Common myeloid progenitor, CD34-positive (primary cell): ENCODE measurements at places on chromosomes 5 and 9.

DNA sequence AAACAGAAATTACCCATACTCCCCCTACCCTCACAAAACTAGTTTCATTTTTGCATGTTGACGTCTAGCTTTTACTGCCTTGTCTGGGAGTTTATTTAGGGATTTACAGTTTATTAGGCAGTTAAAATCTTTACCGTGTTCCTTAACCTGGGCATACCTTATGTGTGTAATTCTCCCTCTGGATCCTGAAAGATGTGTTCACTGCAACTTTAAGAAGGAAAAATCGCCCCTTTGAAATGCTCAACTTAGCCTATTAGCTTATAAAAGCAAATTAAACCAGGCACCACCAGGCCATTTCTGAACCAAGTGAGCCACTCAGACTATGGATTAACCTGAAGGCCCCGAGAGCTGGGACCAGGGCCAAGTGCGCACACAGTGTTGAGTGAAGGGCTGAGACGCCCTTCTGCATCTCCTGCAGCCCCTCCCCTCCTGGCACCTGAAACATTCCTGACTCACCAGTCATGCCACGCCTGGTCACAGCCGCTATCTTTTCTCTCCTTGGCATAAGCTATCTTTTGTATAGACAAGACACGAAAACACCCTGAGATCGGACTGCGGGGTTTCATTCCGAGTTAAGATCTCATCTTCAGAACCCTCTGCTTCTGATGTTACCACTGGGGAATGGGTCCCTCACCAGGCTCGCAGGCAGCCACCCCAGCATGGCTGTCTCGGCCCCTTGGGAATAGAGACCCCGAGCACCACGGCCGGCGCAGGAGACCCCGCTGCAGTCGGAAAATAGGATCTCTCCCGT lies 111.9 kb downstream of the ROR2 start:
- DNase-seq: no peak

GRCh38 chr5:77333036-77333435 lies 122.6 kb downstream of the PDE8B start:
- DNase-seq: no peak

DNA sequence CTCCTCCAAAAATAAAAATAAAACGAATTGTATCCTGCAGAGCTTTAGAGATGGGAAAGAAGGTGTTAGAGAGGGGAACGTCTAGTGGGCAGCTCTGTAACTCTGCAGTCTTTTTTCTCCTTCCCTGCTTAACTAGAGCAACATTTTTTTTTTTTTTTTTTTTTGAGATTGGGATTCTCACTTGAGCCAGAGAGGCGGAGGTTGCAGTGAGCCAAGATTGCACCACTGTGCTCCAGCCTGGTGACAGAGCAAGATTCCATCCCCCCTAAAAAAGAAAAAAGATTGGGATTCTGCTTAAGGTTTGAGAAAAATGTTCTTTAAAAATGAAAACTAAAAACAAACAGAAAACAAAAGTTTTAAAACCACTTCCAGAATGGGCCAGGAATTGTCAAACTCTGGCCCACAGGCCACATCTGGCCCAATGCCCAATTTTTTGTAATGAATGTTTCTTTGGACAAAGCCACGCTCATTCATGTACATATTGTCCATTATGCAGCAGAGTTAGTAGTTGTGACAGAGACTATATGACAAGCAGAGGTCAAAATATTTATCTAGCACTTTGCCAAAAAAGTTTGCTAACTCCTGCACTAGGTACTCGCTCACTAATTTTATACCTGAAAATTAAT lies 98.5 kb downstream of the ZCCHC7 start:
- no peak for DNase-seq

DNA sequence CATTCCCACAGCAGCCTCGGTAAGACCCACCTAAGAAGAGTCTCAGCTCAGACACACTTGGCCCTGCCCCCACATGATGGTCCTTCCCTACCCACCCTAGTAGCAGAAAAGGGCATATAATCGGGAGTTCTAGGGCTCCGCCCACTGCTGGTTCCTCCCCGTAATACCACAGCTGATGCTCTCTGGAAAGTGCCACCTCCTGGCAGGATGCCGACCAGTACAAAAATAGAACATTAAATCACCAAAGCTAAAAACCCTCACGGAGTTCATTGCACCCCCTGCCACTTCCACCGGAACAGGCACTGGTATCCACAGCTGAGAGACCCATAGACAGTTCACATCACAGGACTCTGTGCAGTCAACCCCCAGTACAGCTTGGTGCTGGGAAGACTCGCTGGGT lies 271.3 kb downstream of the KIAA0825 start:
- DNase-seq: no peak

DNA sequence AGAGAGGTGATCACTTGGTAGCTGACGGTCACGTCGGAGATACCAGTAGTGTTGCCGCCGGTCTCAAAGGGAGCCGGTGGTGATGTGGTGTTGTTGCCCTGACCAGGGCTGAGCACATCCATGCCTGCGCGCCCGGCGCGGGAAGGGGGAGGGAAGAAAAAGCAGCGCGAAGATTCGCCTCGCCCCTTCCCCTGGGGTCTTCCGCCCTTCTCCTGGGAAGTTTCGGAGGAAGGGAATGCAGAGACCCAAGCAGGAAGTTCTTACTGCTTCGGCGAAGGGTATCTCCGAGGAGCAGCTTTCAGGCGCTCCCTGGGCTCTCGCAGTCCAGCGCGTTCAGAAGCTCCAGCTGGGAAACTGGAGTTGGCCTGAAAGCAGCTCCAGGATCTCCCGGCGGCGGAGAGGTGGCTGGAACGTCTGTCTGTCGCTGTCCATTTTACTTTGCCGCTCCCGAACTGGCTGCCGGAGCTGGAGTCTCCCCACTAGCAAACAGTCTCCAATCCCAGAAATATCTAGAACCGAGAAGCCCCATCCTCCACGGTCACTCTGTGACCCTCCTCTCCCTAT lies 565 bp downstream of the HTR1A start:
- no peak for DNase-seq

- no peak for DNase-seq
Observed at GRCh38 chr5:169006842-169007790, 293.8 kb downstream of the SLIT3 start.

DNA sequence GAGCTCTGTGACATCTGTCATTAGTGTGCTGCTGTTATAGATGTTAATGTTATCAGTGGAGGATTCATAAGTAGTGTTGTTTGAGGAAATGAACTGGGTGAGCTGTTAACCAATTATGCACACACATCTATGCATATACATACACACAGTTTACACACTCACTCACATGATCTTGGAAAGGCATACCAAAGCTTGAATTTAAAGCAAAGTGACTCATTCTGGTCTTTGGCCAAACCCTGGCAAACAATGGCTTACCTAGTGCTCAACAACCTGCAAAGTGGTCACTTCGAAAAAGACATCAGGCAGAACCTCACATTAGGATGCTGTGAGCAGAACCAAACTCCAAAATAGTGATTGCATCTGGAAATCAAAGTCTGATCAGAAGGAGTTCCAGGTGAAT lies 1037.3 kb upstream of the CDH6 start:
- DNase-seq: no peak

GRCh38 chr9:70259512-70259802 lies 679 bp downstream of the SMC5 start:
- no peak for DNase-seq

DNA sequence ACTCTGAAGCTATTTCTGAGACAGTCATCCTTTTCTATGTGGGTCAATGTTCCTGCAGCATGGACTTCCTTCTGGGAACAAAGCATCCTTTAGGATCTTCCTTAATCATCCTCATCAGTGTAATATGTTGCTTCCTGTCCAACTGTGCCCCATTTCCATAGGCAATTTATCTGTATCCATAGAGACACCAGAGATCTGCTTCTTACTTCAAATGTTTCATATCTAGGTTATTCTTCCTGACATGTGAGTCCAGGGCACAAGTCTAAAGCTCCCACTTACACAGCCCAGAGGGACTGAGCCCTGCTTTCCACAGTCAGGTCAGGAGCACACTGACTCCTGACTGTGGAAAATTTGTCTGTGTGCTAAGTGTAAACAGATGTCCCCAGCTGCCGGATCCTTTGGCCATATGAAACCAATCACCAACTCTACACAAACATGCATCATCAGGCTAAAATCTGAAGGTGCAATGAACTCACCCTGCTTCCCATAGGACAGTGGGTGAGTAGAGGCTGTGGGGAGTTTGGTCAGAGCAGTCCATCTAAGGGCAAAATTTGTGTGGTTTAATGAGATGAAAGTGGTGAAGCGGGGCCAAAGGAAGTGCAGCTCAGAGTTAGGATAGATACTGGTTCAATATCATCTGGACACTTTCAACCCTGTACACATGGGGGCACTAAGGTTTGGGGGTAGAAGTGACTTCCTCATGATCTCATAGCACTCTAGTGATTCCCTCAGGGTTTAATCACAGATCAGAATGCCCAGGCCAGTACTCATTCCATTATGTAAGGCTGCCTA lies 85.2 kb upstream of the TNC start:
- no peak for DNase-seq
